ENCODE measurements at places on chromosomes 1 and 21.

DNA sequence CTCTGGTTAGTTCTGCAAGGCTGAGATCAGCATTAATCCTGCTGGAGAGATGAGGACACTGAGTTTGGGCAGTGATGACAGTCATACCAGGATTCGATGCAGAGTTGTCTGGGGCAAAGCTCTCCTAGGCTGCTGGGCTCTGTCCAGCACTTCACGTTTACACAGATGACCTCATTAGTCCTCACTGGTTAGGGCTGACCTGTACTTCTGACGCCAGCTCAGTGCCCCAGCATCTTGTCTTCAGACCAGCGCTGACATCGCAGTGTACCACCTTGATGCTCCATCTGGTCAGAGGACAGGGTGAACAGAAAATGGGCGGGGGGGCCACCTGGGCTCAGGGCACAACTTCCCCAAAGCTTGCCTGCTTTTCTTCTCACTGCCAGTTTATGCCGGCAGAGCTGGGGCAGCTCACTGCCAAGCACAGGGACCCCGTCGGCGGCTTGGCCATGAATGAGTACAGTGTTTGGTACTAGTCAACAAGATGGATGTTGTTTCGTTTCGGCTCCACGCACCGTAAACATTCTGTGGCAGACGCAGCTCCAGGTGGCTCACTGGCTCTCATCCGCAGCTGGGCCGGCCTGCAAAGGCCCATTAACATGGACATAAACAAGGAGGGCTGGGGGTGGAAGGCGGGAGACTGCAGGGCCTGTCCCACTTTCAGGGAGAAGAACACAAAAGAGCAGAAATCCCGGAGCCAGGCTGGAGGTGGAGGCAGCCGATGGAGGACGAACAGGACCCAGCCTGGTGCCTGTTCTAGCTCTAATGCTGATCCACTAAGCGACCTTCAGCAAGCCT lies 118.7 kb downstream of the GLIS1 start:
- DNase-seq, result no peak

DNA sequence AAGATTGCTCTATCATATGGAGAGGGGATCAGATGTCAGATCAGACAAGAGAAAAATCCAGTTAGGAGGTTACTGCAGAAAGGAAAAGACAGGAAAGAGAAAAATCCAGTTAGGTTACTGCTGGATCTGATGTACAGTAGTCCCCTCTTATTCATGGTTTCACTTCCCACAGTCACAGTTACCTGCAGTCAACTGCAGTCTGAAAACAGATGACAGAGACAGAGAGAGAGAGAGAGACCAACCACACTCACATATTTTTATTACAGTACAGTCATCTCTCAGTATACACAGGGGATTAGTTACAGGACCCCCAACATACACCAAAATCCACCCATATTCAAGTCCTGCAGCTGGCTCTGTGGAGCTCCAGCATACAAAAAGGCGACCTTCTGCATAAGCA lies 29.3 kb downstream of the NUP133 start:
- DNase-seq, result no peak

- no peak for DNase-seq
These were observed 6.9 kb downstream of the STXBP3 start for GRCh38 chr1:108753363-108753762.

GRCh38 chr1:185917646-185918045 lies 183.5 kb downstream of the HMCN1 start:
- no peak for DNase-seq

- no peak for DNase-seq
These were observed 165.6 kb downstream of the PHTF1 start for GRCh38 chr1:113593550-113594297.
